Activated naive CD4-positive, alpha-beta T cell treated with anti-CD3 and anti-CD28 coated beads for 36 hours (primary cell): ENCODE measurements at places on chromosomes 1 and 21. TPM values are rescaled to one million over a fixed set of nuclear protein-coding genes. Genes with fewer than 3 reads are reported as not detected.

NUP210L gene
- 0.05 TPM for total RNA-seq

SPRR1B gene
- total RNA-seq: not detected

TBX15 gene
- not detected for total RNA-seq

TIAM1 gene
- 51.0 TPM for total RNA-seq

SMIM1 gene
- total RNA-seq: 2.0 TPM

CHD5 gene
- 0.27 TPM for total RNA-seq

GRCh38 chr21:43949499-43950208 is 62.5 kb upstream of the TRAPPC10 start:
- peaks cover 31% of the 10 kb centered on the region for H3K36me3 ChIP-seq
- peaks cover 16% of the 10 kb centered on the region for H3K4me1 ChIP-seq
- peak; percentile 31 for DNase-seq
- H3K27me3 ChIP-seq: no peaks in the 10 kb centered on the region

- DNase-seq: peak; percentile 69
- H3K36me3 ChIP-seq: peaks cover 46% of the 10 kb centered on the region
- peak overlapping the region; percentile 60 for H3K4me3 ChIP-seq
- peak overlapping the region; percentile 96 for H3K27ac ChIP-seq
- no peaks in the 10 kb centered on the region for H3K27me3 ChIP-seq
- peaks cover 92% of the 10 kb centered on the region for H3K4me1 ChIP-seq
Observed at GRCh38 chr1:155970531-155971167, 7.7 kb downstream of the ARHGEF2 start.

GRCh38 chr1:157653494-157653873 is 47.1 kb downstream of the FCRL3 start:
- H3K27me3 ChIP-seq: peaks cover 13% of the 10 kb centered on the region
- no peak for DNase-seq
- H3K27ac ChIP-seq: no peak overlapping the region
- no peaks in the 10 kb centered on the region for H3K36me3 ChIP-seq

DNA sequence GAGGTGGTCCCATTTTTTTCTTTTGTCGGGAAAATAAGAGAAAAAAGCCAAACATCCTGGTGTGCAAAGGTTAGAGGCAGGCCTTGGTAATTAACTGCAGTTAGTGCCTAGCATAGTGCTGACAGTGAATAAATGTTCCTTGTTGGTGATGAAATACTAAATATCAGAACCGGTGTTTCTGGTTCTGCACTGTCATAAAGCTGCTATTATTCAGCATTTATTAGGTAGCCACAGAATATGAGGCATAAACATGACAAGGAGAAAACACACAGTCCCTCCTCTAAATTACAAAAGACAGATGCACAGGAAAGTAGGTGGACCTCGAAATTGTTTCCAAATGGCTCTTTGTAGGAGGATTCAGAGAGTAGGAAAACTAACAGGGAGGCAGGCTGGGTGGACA is 122.0 kb upstream of the ADGRL2 start:
- H3K4me3 ChIP-seq: no peak overlapping the region
- no peaks in the 10 kb centered on the region for H3K4me1 ChIP-seq
- no peaks in the 10 kb centered on the region for H3K36me3 ChIP-seq
- no peaks in the 10 kb centered on the region for H3K27me3 ChIP-seq
- no peak for DNase-seq
